Natural killer cell (primary cell): ENCODE measurements at places on chromosomes 7 and 10. TPM values are rescaled to one million over a fixed set of nuclear protein-coding genes. Genes with fewer than 3 reads are reported as not detected.

- peaks cover 17% of the 10 kb centered on the region for H3K4me1 ChIP-seq
- no peaks in the 10 kb centered on the region for H3K36me3 ChIP-seq
- H3K4me3 ChIP-seq, result no peak overlapping the region
These were observed 75.9 kb downstream of the RGS10 start for GRCh38 chr10:119466655-119467054.

MSS51 gene
- total RNA-seq, result 4.5 TPM

DNA sequence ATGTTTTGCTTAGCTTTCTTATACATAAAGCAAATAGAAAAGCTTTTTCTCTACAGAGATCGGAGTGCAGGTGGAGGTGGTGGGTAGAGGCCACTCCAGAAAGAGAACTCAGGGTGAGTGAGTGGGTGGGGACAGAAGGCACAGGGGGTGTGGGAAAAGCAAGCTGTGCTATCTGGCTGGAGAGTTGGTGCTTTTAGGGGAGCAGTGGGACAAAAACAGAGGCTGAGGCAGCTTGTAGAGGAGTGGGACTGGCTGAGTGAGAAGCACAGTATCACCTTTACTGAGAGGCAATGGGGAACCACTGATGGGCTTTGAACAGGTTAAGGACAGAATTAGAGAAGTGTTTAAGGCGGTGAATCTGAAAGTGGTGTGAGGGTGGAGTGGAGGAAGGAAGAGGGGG lies 275.3 kb downstream of the TCF7L2 start:
- H3K4me3 ChIP-seq, result no peak overlapping the region
- no peaks in the 10 kb centered on the region for H3K36me3 ChIP-seq
- no peak for DNase-seq
- H3K27ac ChIP-seq, result no peak overlapping the region
- peaks cover 4% of the 10 kb centered on the region for H3K27me3 ChIP-seq
- peaks cover 3% of the 10 kb centered on the region for H3K4me1 ChIP-seq

TSPAN33 gene
- total RNA-seq, result 4.0 TPM

AKR1C4 gene
- total RNA-seq, result not detected

ADARB2 gene
- total RNA-seq, result 0.78 TPM

- H3K36me3 ChIP-seq, result no peaks in the 10 kb centered on the region
- no peaks in the 10 kb centered on the region for H3K4me1 ChIP-seq
- H3K27ac ChIP-seq, result no peak overlapping the region
- no peak overlapping the region for H3K4me3 ChIP-seq
These were observed 171.7 kb downstream of the LCOR start for GRCh38 chr10:97003804-97004201.

RNF148 gene
- not detected for total RNA-seq
